ENCODE measurements at places on chromosomes 1 and 21.

DNA sequence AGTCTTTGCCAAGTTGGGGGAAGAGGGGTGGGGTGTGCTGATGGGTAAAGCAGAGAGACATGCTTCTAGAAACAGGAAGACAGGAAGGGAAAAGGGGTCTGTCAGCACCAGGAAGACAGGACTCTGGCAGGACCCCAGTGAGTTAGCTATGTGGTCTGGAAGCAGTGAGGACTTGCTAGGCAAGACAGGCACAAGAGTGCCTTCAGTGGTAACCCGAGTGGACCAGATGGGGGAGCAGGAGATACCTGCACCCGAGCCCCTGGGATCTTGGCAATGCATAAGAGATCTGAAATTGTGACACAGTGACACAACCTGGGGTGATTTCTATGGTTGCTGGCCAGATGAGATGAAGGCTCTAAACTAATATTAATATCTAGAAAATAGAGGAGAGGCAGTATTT, 7.0 kb downstream of the TLR5 start:
- no peak for DNase-seq

- DNase-seq, result peak; percentile 91
These were observed 132.7 kb downstream of the RUNX1 start for GRCh38 chr21:34916446-34916845.

DNA sequence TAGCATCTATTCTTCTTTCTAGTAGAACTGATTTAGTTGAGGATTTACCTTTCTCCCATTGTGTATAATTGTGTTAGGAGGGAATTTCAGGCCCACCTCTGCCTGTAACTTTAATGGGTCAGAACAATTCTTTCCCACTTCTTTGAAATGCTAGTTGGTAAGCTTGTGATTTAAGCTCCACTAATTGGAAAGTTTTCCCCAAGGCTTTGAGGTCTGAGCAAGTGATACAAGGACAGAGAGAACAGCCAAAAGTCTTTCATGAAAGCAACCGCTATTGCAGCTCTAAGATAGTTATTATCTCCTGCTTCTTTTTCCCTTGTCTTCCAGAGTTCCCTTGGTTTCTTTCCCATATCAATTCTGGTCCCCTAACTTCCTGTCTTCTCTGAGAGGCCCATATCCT, 38.7 kb upstream of the PDC start:
- no peak for DNase-seq

GRCh38 chr1:220291580-220291979, 19.3 kb upstream of the RAB3GAP2 start:
- DNase-seq, result no peak

DNA sequence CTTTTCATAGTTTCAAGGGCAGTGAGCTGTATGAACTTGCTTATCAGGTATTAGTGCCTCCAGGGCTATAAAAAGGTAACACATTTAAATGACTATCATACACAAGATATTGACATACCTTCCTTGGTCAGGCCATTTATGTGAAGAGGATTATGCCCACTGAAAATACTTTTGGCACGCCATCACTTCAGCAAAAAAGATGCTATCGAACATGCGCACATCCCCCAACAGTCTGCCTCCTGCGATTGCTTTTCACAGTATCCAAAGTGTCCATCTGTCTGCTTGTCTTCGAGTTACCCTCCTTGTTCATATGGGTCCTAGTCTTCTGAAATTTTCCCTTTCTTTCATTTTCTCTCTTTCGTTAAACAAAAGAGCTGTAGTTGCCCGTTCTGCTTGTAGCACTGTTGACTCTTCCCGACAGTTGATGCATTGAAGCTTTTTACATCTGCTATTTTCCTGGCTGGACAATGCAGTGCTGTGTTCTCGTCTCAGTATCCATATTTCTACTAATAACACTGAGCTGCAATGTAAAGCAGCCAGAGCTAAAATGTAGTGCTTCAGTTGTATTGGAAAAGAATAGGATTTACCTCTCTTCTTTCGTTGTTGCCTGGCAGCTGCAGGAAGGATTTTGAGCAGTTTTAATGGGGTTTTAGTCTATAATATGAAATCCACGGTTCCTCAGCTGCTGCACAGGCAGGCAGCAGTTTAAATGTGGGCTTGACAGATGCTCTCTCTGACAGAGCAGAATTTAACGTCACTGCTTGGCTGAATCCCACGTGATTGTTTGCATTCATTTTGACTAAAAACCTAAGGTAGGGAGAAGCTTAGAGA, at the start of gene B3GALT2:
Gene B3GALT2, minus strand, starts transcription at position 713 of the 831 bp plus-strand sequence. CDS start 5,051 bp downstream, outside the sequence.
- peak; percentile 43 for DNase-seq

DNA sequence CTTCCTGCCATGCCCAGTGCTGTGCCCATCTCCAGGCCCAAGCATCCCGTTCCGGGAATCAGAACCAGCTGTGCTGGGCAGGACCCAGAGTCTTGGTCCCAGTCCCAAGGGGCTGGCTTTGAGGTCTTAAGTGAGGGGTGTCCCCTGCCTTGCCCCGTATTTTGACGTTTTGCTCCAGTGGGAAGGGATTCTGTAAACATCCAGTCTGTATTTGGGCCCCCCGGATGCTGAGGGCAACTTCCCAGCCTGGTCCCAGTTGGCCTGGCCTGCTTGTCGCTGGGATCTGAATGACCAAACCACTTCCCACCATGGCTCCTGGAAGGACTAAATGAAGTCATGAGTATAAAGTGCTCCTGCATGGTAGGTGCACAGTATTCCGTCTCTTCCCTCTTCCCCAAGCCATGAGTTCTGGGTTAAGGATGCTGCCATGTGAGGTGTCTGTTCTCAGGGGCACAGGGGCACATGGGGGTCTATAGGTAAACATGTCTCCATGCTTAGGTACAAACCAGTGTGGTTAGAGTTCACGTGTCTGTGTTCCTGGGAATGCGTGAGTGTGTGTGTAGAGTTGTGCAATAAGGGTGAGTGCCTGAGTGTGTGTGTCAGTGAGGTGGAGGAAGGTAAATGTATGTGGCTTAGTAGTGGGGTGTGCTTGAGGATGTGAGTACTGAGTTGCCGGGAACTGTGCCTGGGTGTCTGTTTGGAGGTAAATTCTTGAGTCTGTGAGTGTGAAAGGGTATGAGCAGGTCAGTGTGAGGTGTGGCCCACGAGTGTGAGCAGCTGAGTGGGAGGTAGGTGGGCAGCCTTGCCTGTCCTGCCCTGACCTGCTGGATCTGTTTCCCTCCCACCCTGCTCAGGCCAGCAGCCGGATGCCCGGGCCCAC, 1.5 kb downstream of the B4GALT2 start:
- DNase-seq, result peak; percentile 41

DNA sequence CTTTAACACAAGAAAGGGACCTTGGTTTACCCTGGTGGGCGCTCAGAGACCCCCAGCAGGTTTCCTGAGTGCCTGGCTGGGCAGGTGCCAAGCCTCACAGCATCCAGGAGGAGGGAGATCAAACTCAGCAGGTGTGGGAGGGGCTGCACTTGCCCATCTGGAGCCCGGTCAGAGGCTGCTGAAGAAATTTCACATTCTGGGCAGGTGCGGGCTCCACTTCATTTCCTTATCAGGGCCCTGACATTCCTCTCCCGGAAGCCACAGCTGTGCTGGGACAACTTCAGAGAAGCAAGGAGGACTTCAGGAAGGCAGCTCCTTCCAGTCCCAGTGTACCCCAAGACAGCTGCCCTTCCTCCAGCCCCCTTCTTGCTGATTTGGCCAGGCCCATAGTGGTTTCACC, 82.9 kb downstream of the ITPKB start:
- DNase-seq, result no peak

DNA sequence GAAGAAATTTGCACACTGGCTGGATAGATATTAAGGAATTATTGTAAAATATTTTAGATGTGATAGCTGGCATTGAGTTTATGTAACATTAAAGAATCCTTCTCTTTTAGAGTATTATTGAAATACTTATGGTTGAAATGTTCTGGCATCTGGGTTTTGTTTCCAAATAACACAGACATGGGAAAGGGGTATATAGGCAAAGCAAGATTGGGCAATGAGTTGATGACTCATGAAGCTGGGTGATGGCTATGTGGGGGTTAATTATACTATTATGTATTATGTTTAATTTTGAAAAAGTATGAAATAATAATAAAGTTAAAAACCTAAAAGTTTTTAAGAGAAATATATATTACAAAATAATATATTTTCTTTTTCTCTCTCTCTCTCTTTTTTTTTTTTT, 12.5 kb upstream of the PTPN14 start:
- DNase-seq, result peak; percentile 59

- DNase-seq, result no peak
These were observed 23.4 kb downstream of the KCNQ4 start for GRCh38 chr1:40806731-40807695.

DNA sequence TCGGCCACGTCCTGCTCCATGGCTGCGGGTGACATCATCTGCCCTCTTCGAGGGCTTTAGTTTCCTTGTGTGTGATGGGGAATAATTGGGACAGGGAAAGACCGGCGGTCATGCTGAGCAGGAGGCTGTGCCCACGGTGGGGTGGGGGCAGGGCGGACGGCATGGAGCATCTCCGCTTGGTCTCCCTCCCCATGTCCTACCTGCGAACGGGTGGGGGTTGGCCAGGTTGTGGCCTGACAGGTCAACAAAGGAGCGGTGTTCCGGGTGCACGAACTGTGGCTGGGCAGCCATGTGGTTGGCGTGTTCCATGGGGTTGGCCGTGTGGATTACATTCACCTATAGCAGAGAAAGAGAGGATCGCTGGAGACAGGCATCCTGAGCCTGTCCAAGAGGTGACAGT, 80.0 kb downstream of the PIK3CD start:
- no peak for DNase-seq

- no peak for DNase-seq
These were observed 112.2 kb upstream of the MROH9 start for GRCh38 chr1:170823120-170823519.

GRCh38 chr1:189596197-189596596, 881.5 kb downstream of the BRINP3 start:
- no peak for DNase-seq

DNA sequence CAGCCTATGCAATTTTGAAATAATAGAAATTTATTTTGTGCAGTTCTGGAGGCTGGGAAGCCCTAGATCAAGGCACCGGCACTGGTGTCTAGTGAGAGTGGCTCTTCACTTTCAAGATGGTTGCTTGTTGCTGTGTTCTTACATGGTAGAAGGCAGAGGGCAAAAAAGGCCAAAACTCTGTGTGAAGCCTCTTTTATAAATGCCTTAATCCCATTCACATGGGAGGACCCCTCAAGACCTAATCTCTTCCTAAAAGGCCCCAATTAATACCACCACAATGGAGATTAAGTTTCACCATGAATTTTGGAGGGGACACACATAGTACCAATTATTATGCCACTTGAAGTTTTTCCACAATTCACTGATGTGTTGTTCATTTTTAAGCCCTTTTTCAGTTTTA, 21.0 kb downstream of the PRKAB2 start:
- no peak for DNase-seq

- DNase-seq, result peak; percentile 11
These were observed 19.9 kb downstream of the ELAPOR1 start for GRCh38 chr1:109133815-109134214.

- no peak for DNase-seq
These were observed 78.7 kb downstream of the NTMT2 start for GRCh38 chr1:170224469-170224868.

DNA sequence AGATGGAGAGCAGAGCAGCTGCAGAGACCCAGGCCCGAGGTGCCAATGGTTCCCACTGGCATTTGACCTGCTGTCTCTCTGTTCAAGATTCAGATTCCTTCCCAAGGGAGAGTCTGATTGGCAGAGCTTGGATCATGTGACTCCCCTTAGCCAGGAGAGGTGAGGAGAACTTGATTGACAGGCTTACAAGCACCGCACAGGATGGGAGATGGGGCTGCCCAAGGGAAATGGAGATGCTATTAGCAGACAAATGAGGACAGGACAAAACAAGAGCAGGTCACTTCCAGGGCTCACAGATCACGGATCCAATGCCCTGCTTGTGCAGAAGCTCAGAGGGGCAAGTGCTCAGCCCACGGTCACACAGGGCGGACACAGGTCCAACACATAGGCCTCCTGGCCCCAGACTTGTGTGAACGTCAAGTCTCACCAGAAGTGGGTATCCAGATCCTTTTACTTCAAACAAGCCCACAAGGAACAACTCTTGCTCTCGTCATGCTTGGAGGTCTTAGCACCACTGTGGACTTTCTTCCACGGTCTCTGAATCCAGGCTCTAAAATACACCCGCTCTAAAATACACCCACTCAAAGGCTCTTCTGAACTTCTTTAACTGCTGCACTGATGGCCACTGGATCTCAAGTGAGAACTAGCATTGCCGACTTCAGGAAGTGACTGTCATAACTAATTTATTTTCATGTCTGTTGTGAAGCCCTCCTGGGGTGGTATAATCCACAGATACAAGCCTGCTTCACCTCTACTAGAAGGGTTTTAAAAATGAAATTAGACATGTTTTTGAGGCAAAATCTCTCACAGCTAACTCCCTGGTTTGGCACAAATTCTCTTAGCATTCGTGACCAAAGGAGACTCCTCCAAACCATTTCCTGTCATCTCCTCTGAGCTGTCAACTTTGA, 274.9 kb downstream of the RRAGC start:
- DNase-seq, result no peak

DNA sequence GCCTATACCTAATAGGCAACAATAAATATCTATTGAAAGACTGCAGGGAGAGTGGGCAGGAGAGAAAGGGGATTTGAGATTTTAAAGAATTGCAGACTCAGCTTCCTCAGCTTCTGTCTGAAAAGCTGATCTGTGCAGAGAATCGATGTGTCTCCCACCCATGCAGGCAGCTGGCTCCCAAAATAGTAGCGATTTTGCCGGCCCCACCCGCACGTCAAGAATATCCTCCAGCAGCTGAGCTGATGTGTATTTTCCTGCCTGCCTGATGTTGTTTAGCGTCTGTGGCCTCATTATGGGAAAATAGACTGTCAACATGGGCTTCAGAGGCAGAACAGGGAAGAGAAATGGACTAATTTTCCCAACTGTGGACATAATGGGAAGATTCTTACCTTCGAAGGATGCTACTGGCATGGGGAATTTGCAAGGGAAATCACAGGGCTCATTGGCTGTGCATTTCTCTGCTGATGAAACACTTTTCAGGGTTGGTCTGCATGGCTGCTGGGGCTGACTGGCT, 699.8 kb downstream of the PTPRU start:
- no peak for DNase-seq

GRCh38 chr1:12080156-12080555, 17.1 kb downstream of the TNFRSF8 start:
- DNase-seq, result no peak
